ENCODE measurements at places on chromosomes 3 and 15.

DNA sequence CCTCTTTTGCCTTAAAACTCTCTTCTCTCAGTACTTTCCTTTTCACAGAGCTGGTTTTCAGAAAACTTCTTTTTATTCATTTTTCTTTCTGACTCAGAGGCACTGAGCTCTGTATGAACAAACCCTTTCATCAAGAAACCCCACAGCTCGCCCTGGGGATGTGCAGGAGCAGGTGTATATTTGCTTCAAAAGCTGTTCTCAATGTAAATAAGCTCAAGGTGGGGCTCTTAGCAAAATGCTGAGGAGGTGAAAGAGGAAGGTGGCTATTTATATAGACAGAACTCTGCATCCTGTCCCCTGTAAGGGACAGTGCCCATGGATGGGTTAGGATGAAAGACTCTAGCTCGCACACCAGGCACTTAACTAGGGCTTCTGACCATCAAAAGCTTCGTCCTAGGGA lies 302.0 kb downstream of the WDR72 start:
- DNase-seq, result no peak

GRCh38 chr3:72458375-72458774 lies 389.9 kb downstream of the SHQ1 start:
- DNase-seq, result no peak

DNA sequence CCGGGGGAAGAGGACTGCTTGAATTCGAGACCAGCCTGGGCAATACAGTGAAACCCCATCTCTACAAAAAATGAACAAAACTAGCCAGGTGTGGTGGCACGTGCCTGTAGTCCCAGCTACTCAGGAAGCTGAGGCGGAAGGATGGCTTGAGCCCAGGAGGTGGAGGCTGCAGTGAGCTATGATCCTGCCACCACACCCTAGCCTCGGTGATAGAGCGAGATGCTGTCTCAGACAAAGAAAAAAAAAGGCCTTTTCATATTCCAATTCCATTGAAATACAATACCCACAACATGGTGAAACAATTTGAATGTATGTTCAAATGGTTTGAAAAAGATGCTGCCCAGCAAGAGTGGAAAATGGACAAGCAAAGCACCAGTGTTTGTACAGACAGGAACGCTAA lies 61.8 kb upstream of the ZNF148 start:
- no peak for DNase-seq

- no peak for DNase-seq
These were observed 17.8 kb downstream of the ZBTB38 start for GRCh38 chr3:141386126-141386488.

GRCh38 chr15:70132571-70132970 lies 34.9 kb upstream of the TLE3 start:
- no peak for DNase-seq

GRCh38 chr3:135760581-135760980 lies 204.9 kb upstream of the PPP2R3A start:
- no peak for DNase-seq

DNA sequence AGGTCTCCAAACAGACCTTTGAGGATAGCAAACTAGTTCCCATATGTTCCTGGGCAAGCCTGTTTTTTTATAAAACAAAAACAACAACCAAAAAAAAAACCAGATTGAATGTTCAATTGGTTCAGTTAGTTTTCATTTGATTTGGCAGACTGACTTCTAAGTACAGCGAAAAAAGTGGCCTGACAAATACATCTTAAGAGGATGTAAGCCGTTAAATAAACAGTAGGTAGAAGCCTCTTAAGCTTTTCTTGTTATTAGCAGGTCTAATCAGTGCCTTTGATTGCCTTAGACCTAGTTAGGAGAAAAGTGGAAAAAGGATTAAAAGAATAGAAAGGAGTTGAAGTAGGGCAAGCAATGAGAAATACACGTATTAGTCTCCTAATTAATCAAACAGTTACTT lies 13.2 kb downstream of the TSC22D2 start:
- no peak for DNase-seq

- DNase-seq, result no peak
These were observed 467.9 kb downstream of the SOX2 start for GRCh38 chr3:182179631-182180030.

DNA sequence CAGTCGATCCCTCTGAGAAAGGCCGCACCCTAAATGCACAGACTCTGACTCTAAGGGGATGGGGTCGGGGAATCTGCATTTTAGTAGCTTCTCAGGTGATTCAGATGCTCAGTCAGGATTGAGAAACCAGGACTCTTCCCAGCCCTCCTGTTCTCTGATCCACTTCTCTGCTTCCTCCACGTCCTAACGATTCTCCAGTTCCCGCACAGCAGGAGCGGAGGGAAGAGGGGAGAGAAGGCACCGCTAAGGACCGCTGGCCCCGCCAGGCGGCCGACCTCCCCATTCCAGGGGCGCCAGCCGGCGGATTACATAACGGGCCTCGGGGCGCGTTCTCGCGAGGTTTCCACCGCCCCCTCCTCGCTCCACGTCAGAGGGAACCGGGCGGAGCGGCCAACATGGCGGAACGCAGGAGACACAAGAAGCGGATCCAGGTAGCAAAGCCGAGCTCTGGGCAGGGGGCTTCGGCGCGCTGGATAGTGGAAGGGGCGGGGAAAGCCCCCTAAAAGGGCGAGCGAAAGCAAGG lies at the start of gene SEC62:
SEC62 (plus strand) TSS at position 380 of the 523 bp plus-strand sequence; CDS start at position 396, 16 bp downstream.
- peak; percentile 96 for DNase-seq

DNA sequence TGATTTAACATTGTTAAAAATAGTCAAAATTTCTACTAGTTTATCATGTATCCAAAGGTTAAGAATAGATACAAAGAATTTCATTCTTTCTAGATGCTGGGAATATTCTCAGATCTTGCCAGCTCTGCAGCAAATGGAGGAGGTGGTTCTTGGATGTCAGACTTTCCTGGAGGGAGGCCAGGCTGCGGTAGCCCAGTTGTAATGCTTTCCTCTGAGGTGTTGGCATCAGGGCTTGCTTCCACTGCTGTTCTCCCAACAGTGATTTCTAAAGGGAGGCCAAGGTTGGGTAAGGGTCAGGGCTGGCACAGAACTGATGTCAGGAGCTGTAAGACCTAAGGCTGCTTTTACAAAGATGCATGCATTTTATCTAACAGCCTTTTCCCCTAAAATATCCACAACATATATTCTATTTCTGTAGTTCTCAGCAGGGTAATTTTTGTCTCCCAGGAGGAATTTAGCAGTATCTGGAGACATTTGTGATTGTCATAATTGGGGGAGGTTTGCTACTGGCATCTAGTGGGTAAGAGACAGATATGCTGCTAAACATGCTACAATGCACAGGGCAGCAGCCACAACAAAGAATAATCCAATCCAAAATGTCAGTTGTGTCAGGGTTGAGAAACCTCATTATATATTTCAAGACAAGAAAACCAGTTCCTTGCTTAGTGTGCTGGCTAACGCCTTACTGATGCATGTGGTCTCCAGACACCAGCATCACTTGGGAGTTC lies 42.0 kb upstream of the SPTSSB start:
- peak; percentile 45 for DNase-seq

DNA sequence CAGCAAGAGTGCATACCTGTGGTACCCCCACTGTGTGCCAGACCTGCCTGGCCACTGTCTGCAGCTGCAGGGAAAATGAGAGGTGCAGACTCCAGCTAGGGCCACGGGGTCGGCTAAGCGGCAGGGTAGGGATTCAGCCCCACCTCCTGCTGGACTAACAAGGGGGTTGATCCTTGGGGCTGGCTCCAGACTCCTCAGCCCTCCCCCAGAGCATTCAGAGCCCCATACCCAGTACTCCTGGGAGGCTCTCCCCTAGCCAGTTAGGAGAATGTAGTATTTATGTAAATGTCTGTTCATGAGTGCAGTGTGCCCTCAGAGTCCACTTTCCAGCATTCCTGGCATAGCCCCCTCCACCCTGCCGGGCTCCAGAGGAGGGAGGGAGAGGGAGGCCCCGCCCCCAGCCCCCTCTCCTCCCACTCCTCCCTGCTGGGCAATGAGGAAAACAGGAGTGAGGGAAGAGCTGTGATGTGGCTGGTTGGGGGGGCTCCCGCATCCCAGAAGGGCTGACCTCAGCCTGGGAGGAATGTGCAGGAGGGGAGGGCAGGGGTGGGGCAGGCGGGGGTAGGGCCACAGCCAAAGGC lies 4.5 kb upstream of the SEMA3B start:
- DNase-seq, result peak; percentile 91
